NCI-H187 (cell line): ENCODE measurements at places on chromosomes 2 and 18.
A peak's percentile ranks its signal among the peaks of the same experiment; 100 is the strongest.

DNA sequence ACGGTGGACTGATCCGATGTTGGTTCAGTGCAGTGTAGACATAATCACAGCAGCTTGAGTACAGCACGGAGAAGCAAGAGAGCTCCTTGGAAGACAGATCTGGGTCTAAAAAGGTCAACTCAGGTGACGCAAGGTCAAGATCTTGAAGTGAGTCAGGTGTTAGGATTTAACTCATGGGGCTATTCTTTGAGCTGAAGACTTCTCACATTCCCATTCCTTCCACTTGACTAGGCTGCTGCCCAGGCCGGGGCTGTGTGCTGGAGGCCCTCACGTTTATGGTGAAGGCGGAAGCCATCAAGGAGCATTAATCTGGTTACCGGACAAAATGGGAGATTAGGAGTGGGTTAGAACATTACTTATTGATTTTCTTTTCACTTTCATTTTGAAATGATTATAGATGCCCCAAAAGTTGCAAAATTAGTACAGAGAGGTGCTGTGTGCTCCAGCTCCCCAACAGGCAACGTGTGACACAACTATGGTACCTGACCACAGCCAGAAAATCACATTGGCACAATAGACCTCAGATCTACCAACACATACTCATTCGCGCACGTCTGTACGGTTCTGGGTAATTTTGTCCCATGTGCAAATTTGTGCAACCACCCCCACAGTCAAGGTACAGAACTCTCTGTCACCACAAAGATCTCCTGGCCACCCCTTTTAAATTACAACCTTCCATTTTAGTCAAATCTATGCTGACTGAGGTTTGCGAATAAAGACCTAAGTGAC lies 77.6 kb upstream of the SEC11C start:
- DNase-seq, result no peak

GRCh38 chr18:49193897-49194296 lies 243.1 kb upstream of the SMAD7 start:
- DNase-seq, result no peak

GRCh38 chr2:231917280-231918066 lies 8.7 kb downstream of the NPPC start:
- DNase-seq, result no peak

GRCh38 chr2:174138161-174138560 lies 110.2 kb downstream of the OLA1 start:
- no peak for DNase-seq

GRCh38 chr2:231929961-231930592 lies 3.9 kb upstream of the NPPC start:
- no peak for DNase-seq

- no peak for DNase-seq
These were observed 161.1 kb upstream of the PKDCC start for GRCh38 chr2:41886757-41887156.

DNA sequence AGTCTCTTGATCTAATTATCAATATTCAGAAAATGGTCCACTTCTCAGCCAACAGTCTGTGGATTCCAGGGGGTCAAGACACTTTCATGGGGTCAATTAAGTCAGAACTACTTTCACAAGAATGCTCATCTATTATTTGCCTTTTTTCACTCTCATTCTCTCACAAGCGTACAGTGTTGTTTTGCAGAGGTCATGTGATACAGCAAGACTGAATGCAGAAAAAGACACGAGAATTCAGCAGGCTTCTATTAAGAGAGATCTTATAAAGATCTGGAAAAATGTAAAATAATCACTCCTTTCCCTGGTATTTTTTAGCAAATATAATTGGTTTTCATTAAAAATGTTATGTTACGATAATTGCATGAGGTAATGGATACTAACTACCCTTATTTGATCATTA lies 8.7 kb downstream of the RPRD1A start:
- no peak for DNase-seq

- no peak for DNase-seq
These were observed 793.5 kb upstream of the SOX11 start for GRCh38 chr2:4898706-4899105.

- DNase-seq, result no peak
These were observed 63.5 kb downstream of the EVA1A start for GRCh38 chr2:75497256-75497655.

GRCh38 chr18:76212960-76213359 lies 282.1 kb downstream of the ZNF516 start:
- DNase-seq, result peak; percentile 69

GRCh38 chr2:36819095-36819711 lies 122.7 kb downstream of the VIT start:
- DNase-seq, result no peak

DNA sequence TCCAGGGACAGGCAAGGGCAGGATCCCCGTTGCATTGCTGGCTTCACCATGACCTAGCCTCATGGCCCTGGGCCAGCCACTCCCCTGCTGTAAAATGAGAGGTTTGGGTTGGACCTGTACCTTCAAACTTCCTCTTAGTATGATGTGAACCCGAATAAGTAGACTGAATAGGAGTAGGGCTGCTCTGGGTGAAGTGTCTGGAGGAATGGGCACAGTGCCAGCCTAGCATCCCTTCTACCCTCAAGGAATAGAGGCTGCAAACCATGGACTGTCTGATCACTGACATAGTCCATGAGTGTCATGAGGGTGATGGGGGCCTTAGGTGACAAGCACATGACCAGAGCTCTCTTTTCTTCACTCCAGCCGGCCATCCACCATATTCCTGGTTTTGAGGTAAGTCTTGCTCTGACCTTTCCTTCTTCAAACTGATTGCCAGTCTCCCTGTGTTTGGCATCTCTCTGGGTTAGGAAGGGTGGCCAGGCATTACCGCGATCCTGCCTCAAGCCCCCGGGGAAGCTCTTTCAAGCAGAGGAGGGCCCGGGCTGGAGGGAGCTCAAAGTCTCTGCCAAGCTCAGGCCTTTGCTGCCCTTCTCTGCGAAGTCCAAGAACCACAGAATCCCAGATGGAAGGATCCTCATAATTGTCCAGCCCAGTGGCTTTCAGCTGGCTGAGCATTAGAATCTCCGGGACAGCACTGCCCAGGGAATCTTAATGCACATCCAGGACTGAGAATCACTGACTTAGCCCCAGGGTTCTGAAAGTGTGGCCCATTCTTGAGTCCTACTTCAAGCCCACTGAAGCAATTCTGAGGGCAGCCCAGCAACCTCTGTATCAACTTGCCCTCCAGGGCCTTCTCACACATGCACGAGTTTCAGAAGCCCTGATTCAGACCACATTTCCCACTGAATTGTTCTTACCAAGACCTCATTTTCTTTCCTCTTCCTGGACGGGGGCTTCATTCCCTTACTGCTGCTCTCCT lies 148.1 kb downstream of the DYSF start:
- DNase-seq, result no peak

DNA sequence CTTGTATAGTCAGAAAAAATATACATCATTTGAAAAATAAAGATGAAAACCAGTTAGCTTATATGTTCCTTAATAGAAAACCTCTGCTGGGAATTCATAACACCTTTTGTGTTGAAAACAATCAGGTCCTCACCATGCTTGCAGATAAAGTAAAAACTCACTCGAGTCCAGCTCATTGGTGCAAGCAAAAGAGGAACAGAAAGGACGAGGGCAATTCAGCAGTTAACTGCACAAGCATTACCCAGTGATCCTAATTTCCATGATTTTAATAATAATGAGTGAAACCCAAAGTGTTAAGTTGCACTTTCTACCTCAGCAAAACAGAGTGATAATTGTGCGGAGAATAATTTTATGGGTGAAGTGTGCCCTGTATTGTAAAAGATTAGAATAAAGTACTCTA lies 839.9 kb downstream of the BCL11A start:
- no peak for DNase-seq

DNA sequence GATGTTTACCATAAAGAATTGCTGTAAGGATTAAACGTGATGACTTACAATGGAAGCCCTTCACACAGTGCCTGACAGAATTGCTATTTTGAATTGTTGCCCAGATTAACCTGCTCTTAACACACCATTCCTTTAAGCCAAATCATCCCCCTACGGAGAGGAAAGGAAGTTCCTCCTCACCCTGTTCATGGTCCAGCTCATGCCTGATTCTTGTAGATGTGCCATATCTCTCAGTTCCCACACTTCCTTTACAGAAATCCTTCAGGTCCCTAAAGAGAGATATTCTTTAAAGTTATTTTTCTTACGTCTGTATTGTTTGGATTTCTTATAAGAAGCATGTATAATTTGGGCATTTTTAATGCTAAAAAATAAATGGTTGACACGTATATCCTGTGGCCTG lies 127.5 kb upstream of the DAPL1 start:
- no peak for DNase-seq

- no peak for DNase-seq
These were observed 14.3 kb downstream of the KCNK3 start for GRCh38 chr2:26706616-26707473.

GRCh38 chr2:82998781-82999180 lies 1460.3 kb downstream of the SUCLG1 start:
- DNase-seq, result no peak

GRCh38 chr2:16044946-16045456 lies 104.7 kb downstream of the MYCN start:
- DNase-seq, result no peak

- DNase-seq, result no peak
These were observed 116.0 kb downstream of the COPS8 start for GRCh38 chr2:237201461-237202287.

GRCh38 chr18:8660316-8660715 lies 45.0 kb upstream of the MTCL1 start:
- no peak for DNase-seq

- no peak for DNase-seq
These were observed 6.9 kb upstream of the EPB41L5 start for GRCh38 chr2:120005834-120006521.

- DNase-seq, result no peak
These were observed 14.4 kb upstream of the MRPL19 start for GRCh38 chr2:75632091-75632701.

GRCh38 chr2:206823178-206823577 lies 57.8 kb downstream of the FASTKD2 start:
- peak; percentile 17 for DNase-seq

DNA sequence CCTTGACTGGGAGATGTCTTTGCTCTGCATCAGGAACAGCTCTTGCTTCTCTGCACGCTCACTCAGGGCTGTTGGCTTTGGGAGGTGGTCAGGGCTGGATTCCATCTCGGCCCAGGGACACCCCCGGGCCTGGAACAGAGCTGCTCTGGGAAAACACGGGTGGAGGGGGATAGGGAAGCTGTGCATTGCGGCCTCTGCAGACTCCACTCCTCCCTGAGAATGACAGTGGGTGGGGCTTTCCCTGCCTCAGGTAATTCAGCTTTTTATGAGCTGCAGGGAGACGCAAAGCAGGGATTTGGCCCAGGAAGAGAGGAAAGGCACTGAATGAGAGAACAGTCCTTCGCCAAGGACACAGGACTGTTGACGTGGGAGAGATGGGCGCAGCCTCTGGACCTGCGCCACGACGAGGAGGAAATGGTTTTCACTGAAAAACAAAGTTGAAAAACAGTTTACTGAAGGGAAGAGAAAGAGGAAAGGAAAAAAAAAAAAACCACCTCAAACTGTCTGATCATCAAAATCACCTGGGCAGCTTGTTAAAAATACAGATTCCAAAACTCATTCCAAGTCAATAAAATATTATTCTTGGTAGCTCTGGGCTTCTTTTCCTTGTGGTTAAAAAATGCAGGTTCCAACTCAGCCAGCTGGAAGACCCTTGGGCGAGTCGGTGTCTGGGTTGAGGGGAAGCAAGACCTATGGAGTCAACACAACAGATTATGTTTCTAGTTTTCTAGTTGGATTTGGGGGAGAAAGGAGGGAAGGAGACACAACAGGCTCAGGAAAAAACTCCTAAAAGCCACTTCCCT lies 194.0 kb downstream of the ZFP36L2 start:
- DNase-seq, result no peak

- DNase-seq, result no peak
These were observed 6.7 kb downstream of the GNAL start for GRCh38 chr18:11695736-11696135.

DNA sequence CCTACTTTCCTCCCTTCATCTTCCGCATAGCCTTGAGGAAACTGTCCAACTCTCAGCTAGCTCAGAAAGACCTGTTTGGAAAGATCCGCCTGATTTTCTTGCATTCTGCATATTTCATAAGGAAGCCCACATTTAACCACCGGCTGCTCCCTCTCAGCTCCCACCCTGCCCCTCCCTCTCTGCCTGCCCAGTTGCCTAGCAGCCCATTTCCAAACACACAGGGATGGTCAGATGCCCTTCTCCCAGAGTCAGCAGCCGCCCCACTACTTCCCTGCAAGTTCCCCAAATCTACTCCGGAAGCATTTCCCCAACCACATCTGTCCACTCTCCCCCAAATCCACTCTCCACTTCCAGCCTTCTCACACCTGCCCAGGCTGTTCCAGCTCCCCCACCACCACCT lies 96.0 kb downstream of the TNS1 start:
- no peak for DNase-seq

GRCh38 chr18:46173393-46174341 lies 69.5 kb downstream of the HAUS1 start:
- DNase-seq, result peak; percentile 42

DNA sequence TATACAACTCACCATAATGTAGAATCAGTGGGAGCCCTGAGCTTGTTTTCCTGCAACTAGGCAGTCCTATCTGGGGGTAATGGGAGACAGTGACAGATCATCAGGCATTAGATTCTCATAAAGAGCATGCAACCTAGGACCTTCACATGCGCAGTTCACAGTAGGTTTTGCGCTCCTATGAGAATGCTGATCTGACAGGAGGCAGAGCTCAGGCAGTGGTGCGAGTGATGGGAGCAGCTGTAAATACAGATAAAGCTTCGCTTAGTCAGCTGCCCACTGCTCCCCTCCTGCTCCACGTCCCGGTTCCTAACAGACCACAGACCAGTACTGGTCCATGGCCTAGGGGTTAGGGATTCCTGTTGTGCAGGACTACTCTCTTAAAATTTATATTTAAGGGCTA lies 255.3 kb upstream of the POU3F3 start:
- no peak for DNase-seq

- DNase-seq, result no peak
These were observed 33.5 kb downstream of the AOX1 start for GRCh38 chr2:200619279-200619678.

DNA sequence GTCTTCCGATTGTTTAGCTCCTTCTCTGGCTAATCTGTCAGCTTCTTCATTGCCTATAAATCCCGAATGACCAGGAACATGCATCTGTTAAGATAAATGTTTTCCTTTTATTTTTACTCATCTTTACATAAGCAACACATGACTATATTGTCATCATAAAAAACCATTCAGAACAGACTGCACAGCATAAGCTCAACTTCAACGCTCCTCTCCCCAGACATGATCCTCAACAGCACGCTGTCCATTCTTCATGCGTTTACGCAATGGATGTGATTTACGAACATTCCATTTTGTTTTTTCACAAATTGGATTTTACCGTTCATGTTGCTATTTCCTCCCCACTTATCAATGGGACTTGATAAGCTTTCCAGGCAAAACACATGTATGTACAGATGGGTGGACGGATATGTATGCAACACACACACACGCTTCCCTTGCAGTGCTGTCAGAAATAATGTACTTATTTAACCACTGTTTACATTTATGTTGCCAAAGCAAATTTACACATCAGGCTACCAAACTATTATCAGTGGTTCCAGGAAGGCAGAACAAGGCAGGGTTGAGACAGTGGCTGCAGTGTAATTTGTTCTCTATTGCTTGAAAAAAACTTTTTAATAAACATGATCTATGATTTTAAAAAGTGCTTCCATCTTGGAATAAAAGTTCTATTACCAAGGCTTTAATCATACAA lies 12.2 kb downstream of the RNASEH1 start:
- DNase-seq, result no peak

GRCh38 chr2:99285526-99285925 lies 15.5 kb downstream of the LYG1 start:
- no peak for DNase-seq
